ENCODE measurements at places on chromosomes 4 and X. TPM values are rescaled to one million over a fixed set of nuclear protein-coding genes. Genes with fewer than 3 reads are reported as not detected.

The TRIML1 gene
- not detected for total RNA-seq

The SPANXN1 gene
- not detected for total RNA-seq

The BGN gene
- total RNA-seq = not detected

The ESX1 gene
- total RNA-seq = not detected
